RWPE2 (cell line): ENCODE measurements at places on chromosomes 1 and 21.

GRCh38 chr1:56297904-56298303, 281.5 kb downstream of the PLPP3 start:
- no peaks in the 10 kb centered on the region for H3K4me1 ChIP-seq
- DNase-seq = no peak
- no peaks in the 10 kb centered on the region for H3K36me3 ChIP-seq
- H3K27ac ChIP-seq = no peak overlapping the region

GRCh38 chr1:80075351-80075750, 1068.8 kb upstream of the ADGRL4 start:
- H3K27me3 ChIP-seq = no peaks in the 10 kb centered on the region
- DNase-seq = no peak
- H3K4me3 ChIP-seq = no peak overlapping the region
- H3K36me3 ChIP-seq = no peaks in the 10 kb centered on the region
- no peak overlapping the region for H3K27ac ChIP-seq

DNA sequence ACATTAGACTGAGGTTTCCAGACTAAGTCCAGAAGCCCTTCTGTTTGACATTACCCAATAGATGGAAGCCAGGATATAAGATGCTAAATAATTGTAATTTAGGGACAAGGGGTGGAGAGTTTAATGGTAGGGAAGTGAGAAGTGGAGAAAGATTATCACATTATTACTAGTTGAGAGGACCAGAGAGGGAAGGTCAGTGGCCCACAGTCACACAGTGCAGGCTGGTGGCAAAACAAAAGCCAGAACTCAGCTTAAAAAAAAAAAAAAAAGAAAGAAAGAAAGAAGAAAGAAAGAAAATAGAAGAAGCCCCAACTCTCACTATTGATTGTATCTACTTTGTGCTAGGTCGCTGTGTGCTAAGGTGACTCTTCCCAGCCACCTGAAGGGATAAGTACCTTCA, 41.6 kb upstream of the WNT4 start:
- peaks cover 6% of the 10 kb centered on the region for H3K27me3 ChIP-seq
- no peak overlapping the region for H3K27ac ChIP-seq
- no peaks in the 10 kb centered on the region for H3K36me3 ChIP-seq
- no peak overlapping the region for H3K4me3 ChIP-seq
- no peak for DNase-seq
- no peaks in the 10 kb centered on the region for H3K4me1 ChIP-seq

DNA sequence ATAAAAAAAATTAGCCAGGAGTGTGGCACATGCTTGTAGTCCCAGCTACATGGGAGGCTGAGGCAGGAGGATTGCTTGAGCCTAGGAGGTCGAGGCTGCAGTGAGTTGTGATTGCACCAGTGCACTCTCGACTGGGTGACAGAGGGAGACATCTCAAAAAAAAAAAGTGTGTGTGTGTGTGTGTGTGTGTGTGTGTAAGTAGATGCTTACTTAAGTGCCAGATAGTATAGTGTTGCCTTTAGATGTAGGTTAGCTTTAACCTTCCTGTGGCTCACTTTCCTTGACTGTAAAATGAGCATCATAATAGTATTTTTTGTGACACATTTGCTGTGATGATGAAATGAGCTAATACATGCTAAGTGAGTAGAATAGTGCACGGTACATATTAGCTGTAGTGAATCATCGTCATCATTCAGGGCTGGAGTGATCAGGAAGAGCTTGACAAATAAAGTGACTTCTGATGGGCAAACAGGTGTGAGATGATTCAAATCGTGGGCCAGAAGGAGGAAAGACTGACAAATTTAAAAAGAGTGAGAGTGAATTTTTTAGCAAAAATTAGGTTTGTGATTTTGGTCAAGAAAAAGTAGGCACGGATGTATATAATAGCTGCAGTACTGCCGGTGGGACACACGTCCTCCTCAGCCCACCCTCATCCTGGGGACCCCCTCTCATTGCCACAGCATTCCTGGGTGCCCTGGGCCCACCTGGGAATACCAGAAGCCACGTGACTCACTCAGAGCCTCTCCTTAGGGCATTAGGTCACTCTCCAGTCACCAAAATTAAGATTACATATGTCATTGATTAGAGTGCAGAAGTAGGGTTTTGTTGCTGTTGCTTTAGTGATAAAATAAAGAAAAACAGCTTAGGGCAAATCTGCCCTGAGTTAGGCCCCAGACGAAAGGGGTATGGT, 33.9 kb downstream of the EIF2D start:
- no peak for DNase-seq
- H3K27me3 ChIP-seq = no peaks in the 10 kb centered on the region
- no peaks in the 10 kb centered on the region for H3K4me1 ChIP-seq
- no peak overlapping the region for H3K27ac ChIP-seq
- no peak overlapping the region for H3K4me3 ChIP-seq

DNA sequence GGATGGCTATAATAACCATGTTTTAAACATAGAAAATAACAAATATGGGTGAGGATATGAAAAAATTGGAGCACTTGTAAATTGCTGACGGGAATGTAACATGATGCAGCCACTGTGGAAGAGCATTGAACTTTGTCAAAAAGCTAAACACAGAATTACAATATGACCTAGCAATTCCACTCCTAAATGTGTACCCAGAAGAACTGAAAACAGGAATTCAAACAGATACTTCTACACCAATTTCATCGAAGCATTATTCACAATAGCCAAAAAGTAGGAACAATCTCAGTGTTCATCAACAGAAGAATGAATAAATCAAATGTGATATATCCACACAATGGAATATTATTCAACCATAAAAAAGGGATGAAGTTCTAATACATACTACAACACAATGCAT, 32.7 kb upstream of the COA6 start:
- no peaks in the 10 kb centered on the region for H3K27me3 ChIP-seq
- no peak overlapping the region for H3K4me3 ChIP-seq
- H3K36me3 ChIP-seq = no peaks in the 10 kb centered on the region
- no peak overlapping the region for H3K27ac ChIP-seq
- DNase-seq = no peak
- H3K4me1 ChIP-seq = no peaks in the 10 kb centered on the region

- H3K27me3 ChIP-seq = peaks cover 8% of the 10 kb centered on the region
- H3K4me3 ChIP-seq = no peak overlapping the region
- H3K36me3 ChIP-seq = no peaks in the 10 kb centered on the region
- no peaks in the 10 kb centered on the region for H3K4me1 ChIP-seq
- H3K27ac ChIP-seq = no peak overlapping the region
- no peak for DNase-seq
These were observed 333.8 kb downstream of the NEGR1 start for GRCh38 chr1:71948561-71948960.

DNA sequence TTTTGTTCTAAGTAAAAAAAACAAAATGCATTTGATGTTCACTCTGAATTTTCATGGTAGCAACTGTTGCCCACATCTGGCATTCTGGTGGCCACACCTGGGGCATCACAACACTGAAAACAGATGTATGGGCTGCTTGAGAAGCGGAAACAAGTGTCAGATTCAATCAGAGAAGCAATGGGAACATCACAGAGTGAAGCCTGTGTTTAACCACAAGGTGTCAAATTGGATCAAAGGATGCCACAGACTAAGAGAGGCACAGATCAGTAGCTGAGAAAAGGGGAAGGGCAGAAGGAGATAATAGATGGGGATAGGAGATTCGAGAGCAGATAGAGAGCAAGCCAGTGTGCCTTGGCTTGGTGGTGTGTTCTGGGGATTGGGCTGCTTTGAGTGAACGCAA, 49.8 kb upstream of the MTF2 start:
- no peaks in the 10 kb centered on the region for H3K27me3 ChIP-seq
- no peak overlapping the region for H3K4me3 ChIP-seq
- no peaks in the 10 kb centered on the region for H3K4me1 ChIP-seq
- DNase-seq = no peak
- no peak overlapping the region for H3K27ac ChIP-seq

GRCh38 chr21:34802180-34802899, 133.5 kb downstream of the CLIC6 start:
- no peak overlapping the region for H3K4me3 ChIP-seq
- H3K4me1 ChIP-seq = peaks cover 52% of the 10 kb centered on the region
- peak overlapping the region; percentile 98 for H3K27ac ChIP-seq
- H3K36me3 ChIP-seq = peaks cover 95% of the 10 kb centered on the region
- no peak for DNase-seq

- H3K36me3 ChIP-seq = no peaks in the 10 kb centered on the region
- DNase-seq = no peak
- no peak overlapping the region for H3K4me3 ChIP-seq
- no peak overlapping the region for H3K27ac ChIP-seq
- H3K4me1 ChIP-seq = no peaks in the 10 kb centered on the region
These were observed 28.9 kb upstream of the DMRTB1 start for GRCh38 chr1:53430261-53430660.

DNA sequence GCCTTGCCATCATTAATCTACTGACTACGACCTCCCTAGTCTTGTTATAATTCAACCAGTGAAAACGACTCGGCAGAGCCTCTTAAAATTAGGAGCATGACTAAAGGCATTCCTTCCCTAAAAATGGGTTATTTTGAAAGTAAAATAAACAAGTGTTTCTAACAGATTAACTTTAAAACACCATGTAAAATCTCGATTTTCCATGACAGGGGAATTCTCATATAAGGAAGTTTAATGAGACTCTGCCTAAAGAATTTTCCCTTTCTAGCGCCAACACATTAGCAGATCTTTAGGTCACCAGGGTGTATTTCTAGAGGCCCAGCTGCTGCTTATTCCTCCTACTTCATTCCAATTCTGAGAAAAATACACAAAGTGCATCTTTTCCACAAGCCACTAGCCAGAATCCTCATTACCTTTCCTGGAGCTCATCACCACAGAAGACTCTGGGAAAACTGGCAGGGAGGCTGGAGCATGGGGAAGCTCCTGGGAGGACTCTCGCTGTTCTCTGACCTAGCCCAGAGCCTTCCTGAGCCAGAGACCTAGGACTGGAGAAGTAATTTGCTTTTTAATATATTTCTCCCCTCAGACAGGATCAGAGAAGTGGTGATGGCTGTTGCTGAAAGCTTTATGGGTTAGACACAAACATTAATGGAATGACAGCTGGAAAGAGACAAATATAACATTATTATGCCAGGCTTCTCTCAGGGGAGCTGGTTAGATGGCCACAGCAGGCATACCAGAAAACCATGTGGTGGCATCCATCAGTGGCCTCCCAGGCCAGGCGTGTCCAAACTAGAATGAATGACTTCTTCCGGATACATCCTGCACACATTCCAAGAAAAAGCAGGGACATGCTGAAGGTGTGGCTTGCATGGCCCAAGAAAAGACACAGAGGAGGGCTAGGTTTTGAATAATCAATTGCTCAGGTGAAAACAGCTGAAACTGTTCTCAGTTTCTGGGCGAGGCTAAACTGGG, 63.6 kb upstream of the CTTNBP2NL start:
- no peak for DNase-seq
- peaks cover 10% of the 10 kb centered on the region for H3K4me1 ChIP-seq
- H3K27ac ChIP-seq = no peak overlapping the region
- no peak overlapping the region for H3K4me3 ChIP-seq

GRCh38 chr1:163824490-163824889, 502.7 kb downstream of the NUF2 start:
- H3K36me3 ChIP-seq = no peaks in the 10 kb centered on the region
- no peaks in the 10 kb centered on the region for H3K27me3 ChIP-seq
- peaks cover 11% of the 10 kb centered on the region for H3K4me1 ChIP-seq
- no peak overlapping the region for H3K4me3 ChIP-seq
- no peak for DNase-seq
- peak overlapping the region; percentile 41 for H3K27ac ChIP-seq

DNA sequence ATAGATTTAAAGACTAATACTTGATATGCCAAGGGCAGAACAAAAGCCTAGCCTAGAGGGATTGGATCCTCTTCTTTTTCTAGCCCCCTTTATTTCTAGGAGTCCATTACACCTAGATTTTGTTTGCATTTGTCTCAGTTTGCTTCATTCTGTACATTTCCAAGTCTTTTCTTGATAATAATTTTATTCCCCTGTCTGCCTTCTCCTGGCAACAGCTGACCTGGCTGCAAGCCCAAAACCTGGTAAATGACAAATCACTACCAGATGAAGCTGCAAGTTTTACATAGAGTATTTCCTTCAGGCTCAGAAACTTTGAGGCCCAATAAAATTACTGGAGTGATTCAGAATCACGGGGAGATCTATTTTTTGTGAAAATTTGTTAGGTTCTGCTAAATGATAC, 36.5 kb upstream of the LHX8 start:
- no peak for DNase-seq
- H3K27me3 ChIP-seq = peaks cover 7% of the 10 kb centered on the region
- H3K4me3 ChIP-seq = no peak overlapping the region
- no peaks in the 10 kb centered on the region for H3K36me3 ChIP-seq
- H3K4me1 ChIP-seq = no peaks in the 10 kb centered on the region

GRCh38 chr1:54791880-54792522, 9.1 kb downstream of the TTC22 start:
- no peaks in the 10 kb centered on the region for H3K27me3 ChIP-seq
- no peaks in the 10 kb centered on the region for H3K4me1 ChIP-seq
- no peaks in the 10 kb centered on the region; the same call in 1 of the 2 replicates for H3K36me3 ChIP-seq
- no peak overlapping the region for H3K27ac ChIP-seq
- no peak overlapping the region for H3K4me3 ChIP-seq

GRCh38 chr1:153774780-153775457, at the start of gene SLC27A3:
SLC27A3 (plus strand) TSS chr1:153775407; CDS start chr1:153775498, 91 bp downstream.
- H3K27me3 ChIP-seq = no peaks in the 10 kb centered on the region
- DNase-seq = no peak
- H3K4me1 ChIP-seq = peaks cover 6% of the 10 kb centered on the region
- H3K36me3 ChIP-seq = peaks cover 22% of the 10 kb centered on the region

- no peaks in the 10 kb centered on the region for H3K36me3 ChIP-seq
- no peak overlapping the region for H3K27ac ChIP-seq
- peaks cover 7% of the 10 kb centered on the region for H3K4me1 ChIP-seq
- no peak overlapping the region for H3K4me3 ChIP-seq
- H3K27me3 ChIP-seq = no peaks in the 10 kb centered on the region
These were observed 65.8 kb downstream of the AK5 start for GRCh38 chr1:77347646-77348045.

DNA sequence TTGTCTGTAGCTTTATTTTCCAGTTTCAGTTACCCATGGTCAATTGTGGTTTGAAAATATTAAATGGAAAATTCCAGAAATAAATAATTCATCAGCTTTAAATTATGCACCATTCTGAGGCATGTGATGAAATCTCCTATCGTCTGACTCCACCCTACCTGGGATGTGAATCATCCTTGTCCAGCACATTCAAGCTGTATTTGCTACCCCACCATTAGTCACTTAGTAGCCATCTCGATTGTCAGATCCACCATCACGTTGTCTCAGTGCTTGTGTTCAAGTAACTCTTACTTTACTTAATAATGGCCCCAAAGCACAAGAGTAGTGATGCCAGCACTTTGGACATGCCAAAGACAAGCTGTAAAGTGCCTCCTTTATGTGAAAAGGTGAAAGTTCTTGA, 4.0 kb downstream of the STPG1 start:
- peaks cover 14% of the 10 kb centered on the region for H3K36me3 ChIP-seq
- peak overlapping the region; percentile 70 for H3K27ac ChIP-seq
- DNase-seq = no peak
- H3K4me3 ChIP-seq = no peak overlapping the region
- H3K4me1 ChIP-seq = peaks cover 31% of the 10 kb centered on the region
- no peaks in the 10 kb centered on the region for H3K27me3 ChIP-seq

- H3K4me1 ChIP-seq = no peaks in the 10 kb centered on the region
- H3K36me3 ChIP-seq = no peaks in the 10 kb centered on the region
- no peak overlapping the region for H3K27ac ChIP-seq
These were observed 242.2 kb upstream of the DMRTA2 start for GRCh38 chr1:50665413-50665812.

GRCh38 chr1:87464022-87464490, 135.4 kb downstream of the LMO4 start:
- no peaks in the 10 kb centered on the region for H3K4me1 ChIP-seq
- no peak overlapping the region for H3K27ac ChIP-seq
- no peaks in the 10 kb centered on the region for H3K36me3 ChIP-seq
- no peaks in the 10 kb centered on the region for H3K27me3 ChIP-seq
- H3K4me3 ChIP-seq = no peak overlapping the region
- DNase-seq = no peak
